NCI-H1092 (cell line): ENCODE measurements at places on chromosomes 12 and 14.

DNA sequence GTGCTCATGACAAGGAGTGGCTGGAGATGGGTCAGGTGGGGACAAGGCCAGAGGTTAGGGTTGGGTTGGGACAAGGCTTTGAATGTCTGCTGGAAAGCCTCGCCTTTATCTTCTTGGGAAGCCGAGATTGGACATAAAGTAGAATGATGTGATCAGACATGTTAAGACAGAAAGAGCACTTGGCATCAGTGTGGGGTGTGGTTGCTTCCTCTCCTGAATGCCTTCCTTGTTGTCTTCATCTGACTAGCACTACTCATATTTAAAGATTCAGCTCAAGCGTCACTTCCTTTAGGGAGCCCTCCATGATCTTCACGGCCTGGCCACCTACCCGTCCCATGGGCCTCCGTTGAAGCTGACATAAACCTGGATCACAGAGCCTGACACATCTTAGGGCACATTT is 14.8 kb upstream of the C12orf75 start:
- DNase-seq, result no peak

DNA sequence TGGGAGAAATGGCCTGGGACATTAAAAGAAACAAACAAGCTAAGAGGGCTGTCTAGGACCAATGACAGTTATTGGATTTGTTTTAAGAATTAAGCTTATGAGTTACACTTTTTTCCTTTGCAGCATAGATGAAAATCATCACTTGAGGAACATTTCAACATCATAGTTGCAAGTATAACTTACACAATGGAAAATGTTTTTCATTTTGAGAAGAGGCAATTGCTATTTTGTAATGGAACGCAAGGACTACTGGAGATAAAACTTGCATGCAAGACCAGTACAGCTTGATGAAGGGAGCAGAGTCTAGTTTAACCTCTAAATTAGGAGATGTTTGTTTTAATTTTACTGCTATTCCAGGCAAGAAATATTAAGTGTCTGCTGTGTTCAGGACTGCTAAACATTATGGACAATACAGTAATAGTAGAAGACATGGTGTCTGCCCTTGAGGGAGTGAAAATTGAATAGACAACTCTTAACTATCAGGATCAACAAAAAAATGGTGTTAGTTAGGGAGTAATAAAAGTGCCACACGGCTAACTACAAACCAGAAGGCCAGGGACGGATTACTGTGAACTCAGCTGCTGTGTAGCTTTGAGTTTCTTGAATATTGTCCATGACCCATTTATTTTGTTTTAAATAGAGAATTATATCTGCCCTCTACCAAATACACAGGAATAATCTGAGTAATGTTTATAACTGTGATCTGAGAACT is 374.5 kb downstream of the RAD51B start:
- DNase-seq, result no peak

GRCh38 chr14:39034481-39035296 is 68.3 kb downstream of the SEC23A start:
- DNase-seq, result no peak

- DNase-seq, result no peak
These were observed 14.8 kb upstream of the PLA2G1B start for GRCh38 chr12:120342175-120343038.

DNA sequence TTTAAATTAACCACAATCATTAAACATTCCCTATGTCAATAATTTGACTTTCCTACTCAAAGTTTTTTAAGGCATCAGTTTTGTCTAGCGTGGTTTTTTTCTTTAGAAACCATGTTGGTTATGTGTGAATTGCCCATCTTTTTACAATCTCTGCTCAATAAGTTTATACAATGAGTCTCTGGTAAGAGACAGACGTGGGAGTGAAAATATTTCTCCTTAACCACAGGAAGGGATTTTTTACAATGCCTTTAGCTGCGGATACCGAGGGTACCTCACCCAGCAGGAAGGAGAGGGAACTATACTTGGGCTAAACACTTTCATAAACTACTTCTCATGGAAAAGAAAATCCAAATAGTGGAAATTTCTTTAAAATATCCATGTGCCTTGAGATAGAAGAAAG is 191.4 kb upstream of the BCL2L14 start:
- DNase-seq, result no peak

DNA sequence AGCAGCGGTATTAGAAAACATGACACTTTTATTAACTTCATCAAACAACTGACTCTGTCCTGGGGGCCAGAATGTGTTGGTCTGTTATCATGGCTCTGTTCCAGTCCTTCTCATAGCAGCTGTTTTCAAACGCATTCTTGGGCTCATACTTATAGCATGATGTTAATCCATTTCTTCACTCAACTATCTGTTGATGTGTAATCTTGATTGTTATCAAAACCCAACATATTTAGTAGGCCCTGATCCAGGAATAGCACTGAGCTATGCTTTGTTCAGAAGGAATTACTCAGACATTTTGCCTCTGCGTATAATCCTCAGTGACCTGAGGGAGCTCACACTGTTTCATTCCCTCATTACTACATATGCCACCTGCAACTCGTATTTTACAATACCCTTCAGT is 315.9 kb downstream of the BMP4 start:
- DNase-seq, result no peak

DNA sequence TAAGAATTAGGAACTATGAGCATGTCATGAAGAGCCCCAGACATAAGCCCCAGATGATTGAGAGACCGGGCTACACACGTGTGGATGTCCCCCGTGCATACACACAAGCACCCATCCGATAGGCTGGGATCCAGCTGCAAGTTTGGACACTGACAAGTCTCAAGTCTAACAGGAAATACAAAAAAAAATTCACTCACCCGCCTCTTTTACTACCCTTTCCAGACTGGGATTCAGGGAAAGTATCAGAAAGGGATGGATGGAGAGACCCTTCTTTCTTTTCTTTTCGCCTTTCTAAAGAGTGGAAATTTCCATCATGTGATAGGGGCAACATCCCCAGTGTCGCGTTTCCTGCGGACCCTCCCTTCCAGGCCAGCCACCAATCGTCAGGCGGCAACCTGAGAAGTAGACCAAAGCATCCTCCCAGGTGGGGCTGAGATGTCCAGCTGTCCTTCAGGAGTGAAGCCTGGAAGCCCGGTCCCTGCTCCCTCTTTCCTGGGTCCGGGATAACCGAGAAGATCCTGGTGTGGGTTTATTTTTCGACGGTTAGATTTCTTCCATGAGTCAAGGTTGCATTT is 6.4 kb upstream of the SLC38A4 start:
- DNase-seq, result no peak

DNA sequence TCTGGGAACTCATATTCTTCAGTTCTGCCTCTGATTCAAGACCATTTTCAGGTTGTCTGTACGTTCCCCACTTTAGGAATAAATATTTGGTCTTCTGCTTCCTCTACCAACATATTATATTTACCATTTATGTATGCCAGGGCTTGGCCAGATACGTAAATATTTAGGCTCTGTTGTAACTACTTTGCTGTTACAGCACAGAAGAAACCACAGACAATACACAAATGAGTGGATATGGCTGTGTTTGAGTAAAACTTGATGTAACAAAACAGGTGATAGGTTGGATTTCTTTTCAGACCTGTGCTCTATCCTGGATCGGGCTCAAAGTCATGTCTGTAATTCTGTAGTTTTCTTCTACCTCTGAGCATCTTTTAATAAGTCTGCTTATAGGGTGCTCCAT is 37.5 kb downstream of the RAP1B start:
- no peak for DNase-seq

- no peak for DNase-seq
These were observed 795 bp downstream of the STAT6 start for GRCh38 chr12:57110104-57111030.

GRCh38 chr12:47071241-47071852 is 8.1 kb upstream of the PCED1B start:
- peak; percentile 8 for DNase-seq

GRCh38 chr12:96375170-96375569 is 25.1 kb downstream of the CDK17 start:
- no peak for DNase-seq

DNA sequence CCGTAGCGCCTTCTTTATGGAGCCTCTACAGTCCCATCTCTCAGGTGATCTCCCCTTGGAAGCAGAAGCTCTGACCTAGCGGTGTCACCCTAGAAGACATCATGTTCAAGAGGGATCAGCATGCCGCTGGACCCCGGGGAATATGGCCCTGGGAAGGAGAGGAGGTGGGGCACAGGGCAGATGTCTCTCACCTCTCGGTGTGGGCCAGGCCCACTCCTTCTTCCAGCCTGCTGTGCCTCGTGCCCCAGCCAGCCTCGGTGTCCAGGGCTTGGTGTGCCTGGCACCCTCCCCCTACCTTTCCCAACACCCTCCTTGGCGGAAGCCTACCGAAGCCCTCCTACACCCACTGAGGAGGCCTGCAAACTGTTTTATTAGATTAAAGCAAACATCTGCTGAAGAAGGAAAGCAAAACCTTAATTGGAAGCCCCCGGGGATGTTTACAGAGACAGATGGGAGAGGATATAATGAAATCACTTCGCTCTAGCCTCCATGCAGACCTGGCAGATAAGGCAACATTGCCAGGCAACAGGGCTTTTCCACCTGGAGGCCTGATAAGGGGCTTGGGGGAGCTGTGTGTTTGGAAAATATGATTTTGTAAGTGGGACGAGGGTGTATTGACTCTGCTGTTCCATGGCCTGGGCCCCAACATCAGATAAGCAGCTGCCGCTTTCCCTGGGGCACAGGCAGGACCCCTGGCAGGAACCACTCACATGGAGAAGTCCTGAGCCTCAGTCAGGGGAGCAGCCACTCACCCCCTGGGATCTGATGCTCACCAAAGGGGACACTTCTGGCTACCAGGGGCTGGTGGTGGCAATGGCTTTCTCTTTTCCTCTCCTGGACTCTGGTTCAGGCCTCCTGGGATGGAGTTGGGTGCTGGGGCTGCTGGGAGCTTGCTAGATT is 5.7 kb upstream of the CHGA start:
- DNase-seq, result peak; percentile 69

- no peak for DNase-seq
These were observed 167.9 kb downstream of the NELL2 start for GRCh38 chr12:44708218-44708617.

DNA sequence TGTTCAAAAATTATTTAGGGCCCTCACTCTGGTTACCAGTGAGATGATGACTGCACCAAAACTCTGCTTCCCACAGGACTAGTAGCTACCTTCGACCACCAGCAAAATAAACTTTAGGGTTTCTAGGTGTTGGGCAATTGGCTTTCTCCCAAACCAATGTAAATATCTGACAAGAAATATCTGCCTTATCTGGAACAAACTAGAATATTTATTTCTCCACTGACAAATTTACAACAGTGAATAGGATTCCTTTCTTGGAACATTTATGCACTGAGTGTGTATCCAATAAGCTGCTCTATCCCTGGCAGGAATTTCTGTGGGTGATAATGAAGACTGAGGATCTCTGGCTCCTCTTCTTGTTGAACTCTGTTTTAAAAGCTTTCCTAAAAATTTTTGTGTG is 148.6 kb downstream of the SLC6A15 start:
- no peak for DNase-seq

DNA sequence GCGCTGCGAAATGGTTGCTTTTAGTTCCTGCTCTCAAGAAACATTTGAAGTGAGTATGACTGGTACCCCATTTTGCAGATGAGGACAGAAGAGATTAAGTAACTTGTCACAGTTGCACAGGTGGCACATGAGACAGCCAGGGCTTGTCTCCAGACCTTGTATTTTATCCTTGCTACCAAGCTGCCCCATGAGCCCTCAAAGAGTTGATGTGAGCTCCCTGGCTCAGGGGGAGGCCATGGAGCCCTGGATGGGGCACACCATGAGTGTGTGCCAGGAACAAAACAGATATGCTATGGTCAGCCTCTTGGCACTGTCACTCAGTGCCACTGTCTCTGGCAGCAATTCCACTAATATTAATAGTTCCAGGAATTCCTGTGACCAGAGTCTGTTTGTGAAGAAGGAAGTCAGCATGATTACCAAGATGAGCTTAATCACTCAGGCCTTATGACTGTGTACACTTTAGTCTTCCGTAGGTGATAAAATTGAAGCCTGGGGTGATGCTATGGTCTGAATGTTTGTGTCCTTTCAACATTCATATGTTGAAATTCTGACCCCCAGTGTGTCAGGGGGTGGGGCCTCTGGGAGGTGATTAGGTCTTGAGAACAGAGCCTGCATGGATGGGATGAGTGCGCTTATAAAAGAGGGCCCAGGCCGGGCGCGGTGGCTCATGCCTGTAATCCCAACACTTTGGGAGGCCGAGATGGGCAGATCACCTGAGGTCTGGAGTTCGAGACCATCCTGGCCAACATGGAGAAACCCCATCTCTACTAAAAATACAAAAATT is 806.8 kb downstream of the AACS start:
- DNase-seq, result no peak

DNA sequence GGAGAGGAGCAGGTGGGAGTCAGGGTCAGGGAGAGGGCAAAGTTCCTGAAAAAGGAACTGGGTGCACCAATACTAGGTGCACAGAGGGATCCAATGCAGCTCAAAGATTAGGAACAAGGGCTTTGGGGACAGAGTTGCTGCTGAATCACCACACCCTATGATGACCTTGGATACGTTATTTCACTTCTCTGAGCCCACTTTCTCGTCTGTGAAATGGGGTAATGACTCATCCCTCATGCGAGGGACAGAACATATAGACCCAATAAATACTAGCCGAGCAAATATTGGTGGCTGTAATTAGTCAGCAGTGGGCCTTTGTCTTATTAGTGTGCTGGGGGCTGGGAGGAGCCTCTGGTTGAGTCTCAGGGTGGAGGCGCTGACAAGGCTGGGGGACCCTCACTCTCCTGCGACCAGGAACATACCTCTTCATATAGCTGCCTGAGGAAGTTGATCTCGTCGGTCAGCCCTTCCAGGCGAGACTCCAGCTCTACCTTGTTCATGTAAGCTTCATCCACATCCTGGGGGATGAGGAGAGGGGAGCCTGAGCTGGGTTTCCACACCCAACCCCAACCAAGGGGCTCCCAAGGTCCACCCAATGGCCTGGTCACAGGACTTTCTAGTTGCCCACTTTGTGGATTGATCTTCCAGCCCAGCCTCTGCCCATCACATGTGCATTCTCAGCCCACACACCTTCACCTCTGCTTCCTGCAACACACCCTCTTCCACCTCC is 4.5 kb downstream of the KRT8 start:
- DNase-seq, result no peak

- DNase-seq, result no peak
These were observed 34.5 kb downstream of the VDR start for GRCh38 chr12:47870175-47870781.

DNA sequence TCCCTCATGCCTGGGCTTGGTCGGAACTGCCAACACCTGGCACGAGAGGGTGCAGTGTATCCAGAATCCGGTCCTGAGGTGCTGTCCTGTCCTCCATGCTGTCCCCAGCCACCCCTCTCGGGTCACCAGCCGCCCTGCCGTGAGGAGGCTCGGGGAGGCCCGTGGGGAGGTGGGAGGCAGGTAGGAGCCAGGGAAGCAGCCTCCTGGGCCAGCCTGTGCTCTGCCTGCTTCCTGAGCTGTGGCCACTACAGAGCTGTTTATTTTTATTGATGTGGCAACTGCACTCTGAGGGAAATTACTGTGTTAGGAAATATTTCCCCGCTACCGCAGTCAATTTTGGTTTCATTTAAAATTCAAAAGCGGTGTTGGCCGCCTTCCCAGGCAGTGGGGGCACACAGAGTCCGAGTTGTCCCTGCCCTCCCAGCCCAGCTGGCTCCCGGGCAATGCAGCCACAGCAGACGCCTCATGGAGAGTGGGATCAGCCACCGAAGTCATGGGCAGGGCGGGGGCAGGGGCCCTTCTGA is 18.3 kb downstream of the NOC4L start:
- DNase-seq, result no peak

GRCh38 chr12:16504200-16504599 is 101.8 kb downstream of the LMO3 start:
- no peak for DNase-seq

GRCh38 chr14:82420871-82421270 is 887.2 kb upstream of the SEL1L start:
- no peak for DNase-seq

GRCh38 chr12:51714666-51715065 is 123.6 kb downstream of the SCN8A start:
- DNase-seq, result no peak
